ENCODE measurements at places on chromosomes 7 and 10.

DNA sequence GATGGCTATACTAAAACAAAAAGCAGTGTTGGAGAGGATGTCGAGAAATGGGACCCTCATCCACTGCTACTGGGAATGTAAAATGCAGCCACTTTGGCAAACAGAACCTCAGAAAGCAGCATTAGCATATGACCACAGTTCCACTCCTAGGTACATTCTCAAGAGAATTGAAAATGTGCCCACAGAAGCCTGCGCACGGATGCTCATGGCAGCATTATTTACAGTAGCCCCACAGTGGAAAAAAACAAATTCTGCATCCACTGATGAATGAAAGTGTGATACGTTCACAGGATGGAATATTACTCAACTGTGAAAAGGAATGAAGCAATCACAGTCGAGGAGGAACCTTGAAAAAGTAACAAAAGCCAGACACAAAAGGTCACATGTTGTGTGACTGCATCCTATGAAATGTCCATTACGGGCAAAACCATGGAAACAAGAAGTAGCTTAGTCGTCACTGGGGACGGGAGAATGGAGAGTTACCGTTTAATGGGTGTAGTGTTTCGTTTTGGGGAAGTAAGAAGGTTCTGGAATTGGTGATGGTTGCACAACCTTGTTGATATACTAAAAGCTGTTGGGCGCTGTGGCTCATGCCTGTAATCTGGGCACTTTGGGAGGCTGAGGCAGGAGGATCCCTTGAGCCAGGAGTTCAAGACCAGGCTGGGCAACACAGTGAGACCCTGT, 2.5 kb upstream of the UPK3B start:
- peak; percentile 76 for DNase-seq

DNA sequence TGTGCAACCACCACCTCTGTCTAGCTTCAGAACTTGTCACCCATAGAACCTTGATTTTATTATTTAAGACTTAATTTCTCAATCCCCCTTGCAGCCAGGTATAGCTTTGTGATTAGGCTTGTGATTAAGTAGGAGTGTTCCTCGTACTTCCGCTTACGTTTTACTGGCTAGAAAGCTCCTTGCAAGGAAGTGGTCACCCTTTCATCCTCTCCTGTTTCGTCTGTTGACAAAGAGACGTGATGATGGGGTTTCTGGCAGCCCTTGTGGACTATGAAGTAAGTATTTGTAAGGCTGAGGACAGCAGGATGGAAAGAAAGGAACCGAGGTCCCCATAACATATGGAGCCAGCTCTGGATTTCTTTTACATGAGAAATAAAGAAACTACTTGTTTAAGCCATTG, 86.5 kb upstream of the KDM7A start:
- DNase-seq = no peak

DNA sequence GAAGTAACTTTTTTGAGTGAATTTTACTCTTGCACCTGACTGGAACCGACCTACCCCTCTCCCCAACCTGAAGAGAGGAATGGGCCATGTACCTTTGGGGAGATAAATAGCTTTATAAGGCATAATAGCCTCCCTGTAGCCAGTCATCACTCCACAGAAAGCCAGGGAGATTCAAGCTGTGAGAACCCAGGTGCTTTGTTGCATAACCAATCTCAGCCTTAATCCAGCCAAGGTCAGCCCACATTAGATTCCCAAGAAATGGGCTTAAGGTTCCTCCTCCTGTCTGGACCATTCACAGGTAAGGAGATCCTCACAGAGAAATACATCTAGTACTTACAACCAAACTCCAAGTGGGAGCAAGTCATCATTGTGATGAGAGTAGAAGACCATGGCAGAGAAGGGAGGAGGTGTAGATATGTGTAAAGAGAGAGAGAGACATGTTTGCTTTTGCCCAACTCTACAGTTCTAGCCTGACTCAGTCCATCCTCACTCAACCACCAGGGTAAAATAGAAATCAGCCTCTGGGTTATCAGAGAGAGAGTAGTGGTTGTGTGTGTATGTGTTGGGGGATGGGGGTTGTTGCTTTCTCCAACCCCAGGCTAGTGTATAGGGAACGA, 23.6 kb downstream of the SKIDA1 start:
- no peak for DNase-seq

- DNase-seq = no peak
Observed at GRCh38 chr7:150397346-150398107, 18.4 kb downstream of the ZNF775 start.

- DNase-seq = no peak
Observed at GRCh38 chr7:70006261-70006920, 408.1 kb downstream of the AUTS2 start.

DNA sequence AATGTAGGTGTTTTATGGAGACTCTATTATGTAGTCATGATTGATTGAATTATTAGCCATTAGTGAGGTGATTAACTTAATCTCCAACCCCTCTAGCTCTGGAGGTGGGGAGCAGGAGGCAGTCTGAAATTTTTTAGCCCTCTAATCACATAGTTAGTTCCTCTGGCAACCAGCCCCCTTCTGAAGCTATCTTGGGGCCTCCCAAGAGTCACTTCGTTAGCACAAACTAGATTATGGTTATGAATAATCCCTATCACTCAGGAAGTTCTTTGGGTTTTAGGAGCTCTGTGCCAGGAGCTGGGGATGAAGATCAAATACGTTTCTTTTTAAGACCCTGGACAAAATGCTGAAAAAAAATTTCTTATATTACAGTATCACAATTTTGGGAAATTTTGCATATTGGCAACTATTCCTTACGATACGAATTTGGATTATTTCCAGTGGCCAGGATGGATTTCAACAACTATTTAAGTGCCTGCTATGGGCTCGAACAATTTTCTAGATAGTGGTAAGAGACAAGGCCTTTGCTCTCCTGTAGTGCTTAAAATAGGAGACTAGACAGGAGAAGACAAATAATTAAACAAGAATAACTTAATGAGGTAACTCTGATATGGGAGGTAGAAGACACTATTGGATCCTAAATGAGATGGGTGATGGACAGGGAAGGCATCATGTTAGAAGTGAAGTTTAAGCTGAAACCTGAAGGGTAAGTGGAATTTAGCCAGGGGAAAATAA, 52.9 kb downstream of the BTAF1 start:
- DNase-seq = no peak

DNA sequence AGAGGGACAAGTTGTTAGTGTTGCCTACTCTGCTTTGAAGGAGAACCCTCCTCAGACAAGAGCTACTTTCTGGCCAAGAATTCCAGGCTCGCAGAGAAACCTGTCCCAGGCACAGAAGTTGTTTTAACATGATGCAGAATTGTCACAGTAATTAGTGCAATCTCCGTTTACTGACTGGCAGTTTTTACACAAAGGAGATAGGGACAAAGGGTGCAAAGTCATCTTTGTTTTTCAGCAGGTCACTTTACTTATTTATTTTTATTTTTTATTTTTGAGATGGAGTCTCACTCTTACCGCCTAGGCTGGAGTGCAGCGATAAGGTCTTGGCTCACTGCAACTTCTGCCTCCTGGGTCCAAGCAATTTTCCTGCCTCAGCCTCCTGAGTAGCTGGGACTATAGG, 12.3 kb downstream of the TCF7L2 start:
- peak; percentile 57 for DNase-seq

GRCh38 chr7:18760046-18760445, 264.5 kb downstream of the HDAC9 start:
- DNase-seq = no peak

DNA sequence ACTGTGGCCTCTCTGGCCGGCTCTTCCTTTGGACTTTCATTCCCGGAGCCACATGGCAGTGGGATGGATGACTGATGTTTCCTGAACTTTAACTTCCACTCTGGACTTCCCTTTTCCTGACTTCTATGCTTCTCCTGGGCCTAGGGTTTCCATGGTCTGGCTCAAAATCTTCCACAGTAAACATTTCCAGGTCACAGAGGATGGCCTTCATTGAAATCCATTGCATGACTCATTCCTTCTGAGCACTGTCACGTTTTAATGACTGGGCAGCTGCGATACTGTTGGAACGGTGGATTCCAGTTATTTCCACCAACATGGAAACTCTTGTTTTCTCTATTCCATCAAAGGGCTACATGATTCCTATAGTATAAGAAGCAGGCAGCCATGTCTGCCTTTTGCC, 24.4 kb upstream of the ZNF273 start:
- DNase-seq = no peak

DNA sequence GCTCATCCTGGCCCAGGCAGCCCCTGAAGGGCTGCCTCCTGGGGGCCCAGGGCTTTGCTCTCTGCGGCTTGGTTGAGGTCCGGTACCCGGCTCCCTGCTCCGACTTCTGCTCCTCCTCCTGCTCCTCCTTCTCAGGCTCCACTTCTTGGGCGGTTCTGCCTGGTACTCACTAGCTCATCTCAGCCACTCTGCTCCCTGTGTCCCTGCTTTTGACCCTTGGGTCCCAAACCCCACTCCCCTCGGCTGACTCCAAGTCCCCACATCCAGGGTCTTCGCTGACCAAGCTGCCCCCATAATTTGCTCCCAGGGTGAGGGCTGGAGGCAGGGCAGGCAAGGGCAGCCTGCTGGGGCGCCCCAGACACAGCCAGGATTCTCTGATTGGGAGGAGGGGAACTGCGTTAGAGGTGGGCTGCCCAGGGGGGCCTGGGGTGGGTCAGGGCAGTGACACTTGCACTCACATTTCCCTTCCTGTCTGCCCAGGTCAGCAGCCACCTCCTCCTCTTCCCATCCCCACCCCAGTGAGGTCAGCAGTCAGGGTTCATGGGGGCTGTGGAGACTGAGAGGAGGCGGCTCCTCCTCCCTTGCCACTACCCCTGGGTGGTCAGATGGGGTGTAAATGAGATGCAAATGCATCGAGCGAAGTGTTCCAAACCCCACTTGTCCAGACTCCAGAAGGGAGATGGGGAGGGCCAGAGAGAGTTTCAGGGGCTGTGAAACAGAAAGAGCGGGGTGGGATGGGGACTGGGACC, 2.2 kb downstream of the SMARCD3 start:
- no peak for DNase-seq

- DNase-seq = no peak
Observed at GRCh38 chr10:32582946-32583345, 137.0 kb downstream of the CCDC7 start.

- no peak for DNase-seq
Observed at GRCh38 chr7:42946627-42946950, 14.4 kb downstream of the MRPL32 start.

- DNase-seq = no peak
Observed at GRCh38 chr10:24289235-24289634, 80.3 kb downstream of the KIAA1217 start.

DNA sequence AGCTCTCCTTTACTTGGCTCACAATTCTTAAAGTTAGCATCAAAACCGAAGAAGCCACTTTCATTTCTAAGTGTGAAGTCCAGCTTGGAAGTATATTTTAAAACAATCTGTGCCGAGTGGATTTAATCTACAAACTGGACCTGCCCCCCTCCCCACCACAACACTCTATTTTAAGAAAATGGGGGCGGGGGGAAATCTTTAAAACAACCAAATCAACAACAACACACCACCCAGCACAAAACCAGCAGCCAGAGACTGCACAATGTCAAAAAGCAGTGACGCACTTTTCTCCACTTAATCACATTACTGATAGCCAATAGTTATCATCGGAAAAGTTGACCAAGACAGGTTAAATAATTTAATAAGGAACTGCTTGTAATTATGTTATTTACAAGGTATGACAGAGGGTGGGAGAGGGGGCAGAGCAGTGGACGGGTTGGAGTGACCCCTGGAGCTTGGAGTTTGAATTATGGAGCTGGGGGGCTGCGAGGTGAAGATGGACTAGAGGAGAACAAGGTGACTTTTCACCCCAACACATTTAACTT, 2.8 kb downstream of the EBF3 start:
- DNase-seq = no peak

- DNase-seq = no peak
Observed at GRCh38 chr7:36388423-36388822, 1.2 kb upstream of the ANLN start.

DNA sequence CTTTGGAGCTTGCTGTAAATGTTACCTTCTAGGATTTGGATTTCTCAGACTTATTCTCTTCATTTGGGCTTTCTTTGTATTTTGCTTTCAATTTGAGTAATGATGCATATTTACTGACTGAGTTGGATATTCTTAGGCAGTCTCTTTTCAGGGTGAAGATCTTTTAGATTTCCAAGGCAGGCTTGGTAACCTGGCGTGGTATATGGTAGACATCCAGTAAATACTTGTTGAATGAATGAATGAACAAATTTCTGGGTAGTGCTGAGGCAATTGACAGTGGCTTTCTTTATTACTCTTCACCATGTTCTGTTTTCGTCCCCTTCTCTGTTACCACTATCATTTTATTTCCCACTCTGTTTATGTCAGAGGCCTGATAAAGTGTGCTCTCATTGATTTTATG, 27.1 kb downstream of the BBS9 start:
- DNase-seq = no peak

Data from trophoblast cell (in vitro differentiated cells and primary cell).